H1 (cell line): ENCODE measurements at places on chromosomes 12 and 14. TPM values are rescaled to one million over a fixed set of nuclear protein-coding genes. Genes with fewer than 3 reads are reported as not detected.

DNA sequence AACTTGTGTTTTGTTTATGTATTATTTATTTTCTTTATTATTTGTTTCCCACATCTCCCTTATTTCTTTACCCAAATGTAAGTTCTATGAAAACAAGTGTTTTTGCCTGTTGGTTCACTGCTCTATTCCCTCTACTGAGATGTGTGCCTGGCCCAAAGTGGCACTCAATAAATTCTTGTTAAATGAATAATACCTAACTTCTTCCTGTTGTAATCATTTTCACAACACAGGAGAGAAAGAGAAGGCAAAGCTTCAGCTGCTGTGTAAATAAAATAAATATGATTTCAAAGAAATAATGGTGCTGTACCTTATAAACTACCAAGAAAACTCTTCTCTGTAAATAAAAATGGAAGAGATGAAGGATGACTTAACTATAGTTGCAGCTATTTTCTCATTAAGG, 116.2 kb downstream of the TRHDE start:
- no peak overlapping the region for H3K27ac ChIP-seq
- DNase-seq = no peak
- H3K27me3 ChIP-seq = no peaks in the 10 kb centered on the region
- no peaks in the 10 kb centered on the region for H3K4me1 ChIP-seq

DNA sequence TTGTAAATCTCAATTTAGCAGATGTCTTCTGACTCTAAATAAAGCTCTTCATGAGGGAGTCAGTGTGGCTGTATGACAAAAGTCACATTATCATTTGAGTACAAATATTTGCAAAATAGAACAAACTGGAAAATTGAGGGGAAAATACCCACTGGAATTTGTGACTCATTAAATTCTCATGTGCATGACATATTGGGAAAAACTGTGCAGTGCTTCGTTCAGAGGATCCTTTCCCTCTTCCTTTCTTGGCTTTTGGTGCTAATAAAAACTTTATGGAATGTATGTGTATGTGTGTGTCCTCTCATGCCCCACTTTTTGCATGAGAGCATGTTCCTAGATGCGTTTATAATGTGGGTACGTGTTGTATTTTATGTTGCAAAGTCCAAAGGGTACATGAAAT, 267.8 kb downstream of the KTN1 start:
- H3K4me3 ChIP-seq = no peak overlapping the region
- no peak overlapping the region for H3K27ac ChIP-seq
- H3K27me3 ChIP-seq = no peaks in the 10 kb centered on the region

- no peak overlapping the region for H3K27ac ChIP-seq
- H3K36me3 ChIP-seq = no peaks in the 10 kb centered on the region
- H3K27me3 ChIP-seq = no peaks in the 10 kb centered on the region
- H3K4me3 ChIP-seq = no peak overlapping the region
Observed at GRCh38 chr12:23222801-23223200, 597.8 kb downstream of the ETNK1 start.

- no peaks in the 10 kb centered on the region for H3K27me3 ChIP-seq
- H3K36me3 ChIP-seq = no peaks in the 10 kb centered on the region
- H3K4me3 ChIP-seq = no peak overlapping the region
- H3K27ac ChIP-seq = no peak overlapping the region
Observed at GRCh38 chr14:77011245-77011644, 17.3 kb downstream of the IRF2BPL start.

The BDKRB1 gene
- total RNA-seq = not detected in 2 replicates

DNA sequence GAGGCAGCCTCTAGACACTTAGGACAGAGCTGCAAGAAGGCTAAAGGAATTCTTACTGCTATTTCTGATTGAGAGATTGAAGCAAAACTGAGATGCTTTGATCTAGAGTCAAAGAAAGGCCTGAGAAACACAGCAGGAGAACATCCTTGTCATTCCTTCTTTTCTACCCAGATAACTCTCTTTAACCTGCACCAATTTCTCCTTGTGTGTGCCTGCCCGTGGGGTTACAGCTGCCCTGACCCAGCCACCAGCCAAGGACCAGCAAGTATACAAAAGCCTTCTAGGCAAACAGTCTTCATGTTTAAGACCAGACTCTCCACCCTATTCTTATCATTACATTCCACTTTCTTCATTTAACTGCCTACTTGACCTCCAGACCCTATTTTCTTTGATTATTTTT, 81.7 kb upstream of the PRB2 start:
- no peaks in the 10 kb centered on the region for H3K27me3 ChIP-seq
- H3K36me3 ChIP-seq = no peaks in the 10 kb centered on the region
- no peak overlapping the region for H3K4me3 ChIP-seq
- H3K4me1 ChIP-seq = no peaks in the 10 kb centered on the region

GRCh38 chr14:90503582-90503981, 106.8 kb downstream of the CALM1 start:
- no peak overlapping the region for H3K27ac ChIP-seq
- no peaks in the 10 kb centered on the region for H3K36me3 ChIP-seq
- no peaks in the 10 kb centered on the region for H3K27me3 ChIP-seq
- peaks cover 13% of the 10 kb centered on the region for H3K4me1 ChIP-seq
- no peak for DNase-seq

DNA sequence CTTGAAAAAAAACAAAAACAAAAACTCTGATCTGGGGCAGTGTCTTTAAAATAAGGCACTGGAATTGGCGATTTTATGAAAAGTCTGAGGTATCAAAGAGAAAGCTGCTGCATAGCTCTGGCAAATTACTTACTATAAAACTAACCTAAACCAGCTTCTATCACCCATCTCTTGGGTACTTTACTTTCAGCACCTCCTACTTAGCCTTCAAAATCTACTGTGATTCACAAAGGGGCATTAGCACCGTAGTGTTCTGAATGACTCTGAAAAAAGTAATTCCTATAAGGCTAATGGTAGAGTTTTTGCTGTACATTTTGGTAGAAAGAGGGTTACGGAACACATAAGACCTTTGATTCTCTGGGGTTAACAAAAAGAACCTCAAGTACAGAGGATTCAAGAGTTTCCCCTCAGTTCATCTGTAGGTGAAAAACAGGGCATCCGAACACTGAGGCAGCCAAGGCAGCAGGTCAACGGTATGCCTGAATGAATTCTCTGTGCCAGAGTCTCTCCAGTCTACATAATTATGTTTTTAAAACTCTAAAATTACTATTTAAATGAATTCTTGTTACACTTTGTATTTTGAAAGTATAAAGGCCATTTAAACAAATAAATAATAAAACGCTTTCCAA, 101.5 kb downstream of the ELK3 start:
- H3K36me3 ChIP-seq = no peaks in the 10 kb centered on the region
- no peak overlapping the region for H3K4me3 ChIP-seq
- H3K27ac ChIP-seq = no peak overlapping the region
- DNase-seq = no peak
- H3K4me1 ChIP-seq = no peaks in the 10 kb centered on the region

- H3K27me3 ChIP-seq = no peaks in the 10 kb centered on the region
- peak overlapping the region; percentile 91 for H3K4me3 ChIP-seq
- peaks cover 5% of the 10 kb centered on the region for H3K4me1 ChIP-seq
- H3K36me3 ChIP-seq = peaks cover 22% of the 10 kb centered on the region; the same call in 1 of the 2 replicates
- peak overlapping the region; percentile 71; the same call in 1 of the 2 replicates for H3K27ac ChIP-seq
Observed at GRCh38 chr12:110280392-110280778, 662 bp upstream of the ATP2A2 start.

DNA sequence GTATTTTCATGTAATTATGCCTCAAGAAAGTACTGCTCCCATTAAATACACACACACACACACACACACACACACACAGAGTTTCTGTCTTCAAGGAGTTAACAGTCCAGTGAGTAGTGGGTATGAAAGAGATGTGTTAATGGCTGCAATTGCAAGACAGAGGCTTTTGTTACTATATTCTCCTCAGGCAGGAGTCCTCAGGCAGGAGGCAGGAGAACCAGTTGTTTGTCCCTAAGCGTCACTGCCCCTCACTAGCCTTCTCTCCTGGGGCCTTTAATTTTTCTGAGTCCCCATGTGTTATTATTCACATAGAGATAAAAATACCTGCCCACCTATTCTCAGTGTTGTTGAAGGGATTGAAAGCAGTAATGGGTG, 31.2 kb downstream of the DAD1 start:
- H3K36me3 ChIP-seq = no peaks in the 10 kb centered on the region
- no peaks in the 10 kb centered on the region for H3K27me3 ChIP-seq
- H3K4me3 ChIP-seq = no peak overlapping the region
- peaks cover 3% of the 10 kb centered on the region for H3K4me1 ChIP-seq

- no peaks in the 10 kb centered on the region for H3K36me3 ChIP-seq
- H3K27me3 ChIP-seq = no peaks in the 10 kb centered on the region
- no peak for DNase-seq
- H3K4me3 ChIP-seq = no peak overlapping the region
- no peak overlapping the region for H3K27ac ChIP-seq
- 0 out of 2 replicates have a peak, but pooled peaks cover 2% of the 10 kb centered on the region for H3K4me1 ChIP-seq
Observed at GRCh38 chr12:86097161-86097560, 159.0 kb downstream of the MGAT4C start.

The CELA1 gene
- total RNA-seq = not detected in 2 replicates
